T-helper 9 cell (primary cell): ENCODE measurements at places on chromosomes 2 and 18.

GRCh38 chr2:178426388-178426787, 24.6 kb downstream of the PRKRA start:
- DNase-seq, result no peak

- DNase-seq, result no peak
Observed at GRCh38 chr2:46711156-46711555, 204.4 kb downstream of the MCFD2 start.

GRCh38 chr2:27451095-27451494, 8.9 kb downstream of the KRTCAP3 start:
- no peak for DNase-seq

GRCh38 chr2:158845859-158846258, 50.7 kb downstream of the DAPL1 start:
- no peak for DNase-seq

- no peak for DNase-seq
Observed at GRCh38 chr18:74652392-74652988, 54.8 kb downstream of the ZNF407 start.

DNA sequence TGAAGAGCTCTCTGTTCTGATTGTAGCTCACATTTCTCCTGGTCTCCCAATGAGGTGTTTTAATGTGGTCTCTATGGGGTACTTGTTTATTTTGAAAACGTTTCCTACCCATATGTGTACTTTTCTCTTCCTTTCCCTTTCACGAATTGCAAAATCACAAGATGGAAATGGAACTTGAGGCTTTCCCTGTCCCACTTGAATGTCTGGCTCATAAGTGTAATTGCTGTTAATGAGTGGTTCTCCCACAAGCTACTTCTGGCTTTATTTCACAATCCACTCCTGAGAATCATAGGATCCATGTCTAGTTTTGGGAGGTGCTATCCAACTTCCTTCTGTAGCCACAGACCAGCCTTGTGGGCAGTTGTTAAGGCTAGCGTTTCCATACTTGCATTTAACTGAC, 81.1 kb upstream of the CAVIN2 start:
- DNase-seq, result no peak

DNA sequence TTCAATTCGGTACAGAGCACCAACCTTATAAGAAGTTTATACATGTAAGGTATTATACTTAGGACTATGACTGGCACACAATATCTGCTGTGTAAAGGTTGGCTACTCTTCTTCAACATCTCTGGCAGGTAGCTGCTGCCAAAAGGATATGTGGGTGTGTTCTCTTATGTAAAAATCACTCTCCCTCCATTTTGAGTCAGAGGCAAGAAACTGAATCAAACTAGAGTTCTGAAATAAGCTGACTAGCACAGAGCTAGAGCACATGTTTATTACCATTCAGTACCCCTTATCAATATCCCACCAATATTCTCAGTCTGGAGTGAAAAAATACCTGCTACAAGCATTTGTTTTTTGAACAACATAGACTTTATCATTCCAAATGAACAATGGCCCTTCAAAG, 38.0 kb upstream of the PCBP1 start:
- DNase-seq, result no peak

DNA sequence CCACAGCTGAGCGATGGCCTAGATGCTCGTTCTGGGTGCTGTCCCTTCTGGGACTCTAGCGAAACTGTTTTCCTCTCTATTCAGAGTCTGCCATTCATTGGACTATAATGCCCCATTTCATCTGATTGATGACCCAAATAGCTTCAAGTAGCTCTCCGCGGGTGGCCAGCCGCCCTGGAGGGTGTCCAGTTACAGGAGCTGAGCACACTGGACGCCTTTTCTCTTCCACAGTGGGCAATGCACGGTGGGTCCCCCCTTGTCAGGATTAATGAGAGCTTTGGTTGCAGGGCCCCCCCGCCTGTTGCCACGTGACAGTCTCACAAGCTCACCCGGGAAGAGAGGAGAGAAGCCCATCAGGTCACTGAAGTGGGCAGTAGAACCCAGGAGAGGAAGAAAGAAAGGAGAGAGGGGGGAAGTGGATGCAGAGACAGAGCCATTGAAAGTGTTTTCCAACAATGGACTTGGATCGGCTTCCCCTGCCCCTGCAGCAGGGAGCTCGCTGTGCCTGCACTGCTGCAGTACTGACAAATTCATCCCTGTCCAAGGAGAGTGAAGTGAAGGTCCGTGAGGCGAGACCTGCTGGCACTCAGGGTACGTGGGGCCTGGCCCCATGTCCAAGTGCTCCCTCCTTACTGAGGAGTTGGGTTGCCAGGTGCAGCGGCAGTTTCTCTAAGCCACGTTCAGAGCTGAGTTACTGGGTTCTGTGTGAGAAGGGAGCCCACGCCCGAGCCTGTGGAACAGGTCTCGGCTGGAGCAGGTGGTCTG, 44.8 kb downstream of the DIPK1C start:
- DNase-seq, result no peak

- no peak for DNase-seq
Observed at GRCh38 chr2:200417366-200417765, 92.5 kb downstream of the KCTD18 start.

DNA sequence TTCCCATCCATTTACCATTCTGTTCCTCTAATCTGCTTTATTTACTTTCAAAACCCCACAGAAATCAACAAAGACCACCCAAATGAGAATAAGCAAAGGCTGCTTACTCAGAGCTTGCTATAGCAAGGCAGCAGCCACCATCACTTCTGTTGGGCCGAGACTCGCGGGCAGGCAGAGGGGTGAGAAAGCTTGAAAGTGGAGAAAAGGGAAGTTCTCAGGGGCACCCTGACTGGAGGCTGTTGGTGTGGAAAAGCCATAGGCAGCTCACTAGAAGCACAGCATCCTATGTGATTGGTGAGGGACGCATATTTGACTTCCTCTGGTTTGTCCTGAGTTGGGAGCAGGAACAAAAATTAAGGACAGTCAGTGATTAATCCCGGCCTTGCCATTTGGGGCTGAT, 269.7 kb upstream of the THSD7B start:
- no peak for DNase-seq
